T-cell (primary cell): ENCODE measurements at places on chromosomes 3 and 15.

DNA sequence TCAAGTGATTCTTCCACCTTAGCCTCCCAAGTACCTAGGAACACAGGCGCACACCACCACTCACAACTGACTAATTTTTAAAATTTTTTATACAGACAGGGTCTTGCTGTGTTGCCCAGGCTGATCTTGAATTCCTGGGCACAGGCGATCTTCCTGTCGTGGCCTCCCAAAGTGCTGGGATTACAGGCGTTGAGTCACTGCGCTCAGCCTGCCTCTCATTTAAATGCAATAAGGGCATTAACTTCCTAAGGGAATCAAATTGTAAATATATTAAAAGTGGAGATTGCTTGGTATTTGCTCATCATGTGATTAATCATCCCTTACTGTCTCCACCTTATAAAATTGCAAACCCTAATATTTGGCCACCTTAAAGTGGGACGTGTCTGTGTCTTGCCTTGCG, 65.2 kb downstream of the PGPEP1L start:
- no peak for DNase-seq

DNA sequence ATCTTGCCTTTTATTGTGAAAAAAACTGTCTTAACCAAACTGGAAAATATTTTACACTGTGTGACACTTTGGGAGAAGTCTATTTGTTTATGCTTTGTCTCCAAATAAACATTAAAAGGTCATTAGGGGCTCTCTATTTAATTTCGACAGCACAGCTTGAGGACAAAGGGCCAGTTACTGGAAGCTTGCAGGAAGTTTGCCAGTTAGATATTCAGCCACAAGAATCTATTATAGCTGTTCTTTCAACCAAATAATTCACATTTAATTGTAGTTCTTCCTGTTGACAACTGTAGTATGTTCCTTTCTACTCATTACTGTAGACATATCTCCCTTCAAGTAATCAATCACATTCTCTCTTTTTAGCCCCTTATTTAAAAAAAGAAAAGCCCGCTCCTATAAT, 6.1 kb downstream of the CP start:
- no peak for DNase-seq

DNA sequence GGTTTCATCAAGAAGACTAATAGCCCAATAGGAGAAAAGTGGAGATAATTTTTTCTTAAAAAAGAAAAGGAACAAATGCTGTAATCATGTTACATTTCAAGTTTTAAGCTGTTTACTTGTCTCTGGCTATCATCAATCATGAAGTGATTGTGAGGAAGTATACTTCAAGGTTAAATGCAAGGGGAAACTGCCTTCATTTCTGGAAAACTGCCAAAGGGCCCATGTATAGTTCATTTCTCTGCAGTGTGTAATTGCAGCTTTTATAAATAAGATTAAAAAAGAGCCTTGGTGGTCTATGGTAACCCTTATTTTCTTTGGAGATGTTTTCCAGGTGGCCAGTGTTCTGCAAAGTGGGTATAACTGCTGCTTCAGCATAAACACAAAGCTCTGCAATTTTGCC, 101.9 kb downstream of the GRM7 start:
- DNase-seq, result no peak

- no peak for DNase-seq
Measured at GRCh38 chr15:77002436-77002835, 7.5 kb downstream of the PSTPIP1 start.

GRCh38 chr3:38984731-38985130, 67.0 kb downstream of the SCN11A start:
- no peak for DNase-seq

DNA sequence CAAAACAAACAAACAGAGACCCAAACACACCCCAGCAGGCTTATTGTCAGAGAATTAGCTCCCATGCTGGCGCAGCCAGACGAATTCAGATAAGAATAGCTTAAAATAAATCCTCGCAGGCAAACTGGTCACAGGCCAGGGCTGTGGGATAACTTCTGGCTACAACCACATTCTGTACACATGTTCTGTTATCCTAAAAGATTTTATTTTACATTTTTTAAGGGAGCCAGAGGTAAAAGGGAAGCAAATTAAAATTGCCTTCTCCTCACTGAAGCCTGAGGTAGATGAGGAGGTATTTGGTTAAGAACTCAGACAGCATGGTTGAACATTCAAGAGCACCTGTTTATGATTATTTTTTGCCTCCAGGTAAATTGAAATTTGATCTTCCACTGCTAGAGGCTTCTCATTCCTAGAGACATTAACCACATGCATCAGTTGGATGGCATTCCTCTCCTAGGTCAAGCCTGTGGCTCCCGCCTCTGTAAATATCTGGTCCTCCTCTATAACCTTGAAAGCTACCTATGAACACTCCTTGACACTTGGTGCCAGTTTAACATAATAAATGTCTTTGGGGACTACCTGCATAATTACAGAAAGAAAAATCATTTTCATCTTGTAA, 190.3 kb downstream of the SATB1 start:
- DNase-seq, result no peak

DNA sequence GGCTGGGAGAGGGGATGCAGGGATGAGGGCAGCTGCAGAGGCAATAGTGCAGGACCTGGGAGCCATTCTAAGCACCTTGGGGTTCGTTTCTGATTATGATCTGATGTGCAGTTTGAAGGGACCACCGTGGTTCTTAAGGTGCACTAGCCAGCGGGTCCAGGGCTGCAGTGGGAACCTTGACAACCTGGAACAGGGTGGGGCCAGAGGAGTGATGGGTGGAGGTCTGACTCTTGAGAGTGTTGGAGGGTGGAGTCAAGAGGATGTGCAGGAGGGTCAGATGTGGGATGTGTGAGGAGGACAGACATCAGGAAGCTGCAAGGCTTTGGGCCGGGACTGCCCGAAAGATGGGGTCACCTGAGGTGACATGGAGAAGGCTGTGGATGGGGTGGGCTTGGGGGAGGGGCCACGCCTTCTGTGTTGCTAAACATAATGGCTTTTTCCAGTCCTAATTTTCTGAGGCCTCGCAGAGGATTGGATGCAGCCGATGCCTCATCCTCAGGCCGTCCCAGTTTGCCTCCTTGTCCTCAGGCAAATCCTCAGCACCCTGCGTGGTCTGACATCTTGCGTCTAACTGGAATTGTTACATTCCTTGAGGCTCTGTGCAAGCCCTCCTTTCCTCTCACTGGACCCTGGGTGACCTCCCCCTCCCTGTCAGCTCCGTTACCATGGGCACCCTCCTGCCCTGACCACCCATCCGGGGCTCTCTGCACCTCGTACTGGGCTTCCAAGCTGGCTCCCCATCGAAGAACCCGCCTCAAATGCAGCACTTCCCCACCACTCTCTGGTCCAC, 61.4 kb upstream of the TRPM1 start:
- DNase-seq, result no peak

GRCh38 chr3:69541711-69542088, 155.8 kb upstream of the FRMD4B start:
- DNase-seq, result no peak

DNA sequence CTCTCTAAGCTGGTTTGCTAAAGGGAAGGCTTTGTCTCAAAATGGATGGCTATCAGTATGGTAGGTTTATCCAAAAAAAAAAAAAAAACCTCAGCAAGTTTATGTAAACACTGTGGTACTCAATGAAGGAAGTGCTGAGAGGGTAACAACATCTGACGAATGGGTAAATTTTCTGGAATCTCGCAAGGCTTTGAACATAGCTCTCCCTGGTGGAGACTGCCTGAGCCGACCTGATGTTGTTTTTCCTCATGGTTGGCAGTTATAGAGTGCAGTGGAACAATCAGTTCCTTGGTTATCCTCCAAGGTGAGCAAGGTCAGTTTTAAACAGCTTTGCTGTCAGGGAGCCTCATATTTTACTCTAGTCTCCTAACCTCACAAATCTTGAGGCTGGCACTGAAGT, 94.6 kb downstream of the ZPLD1 start:
- DNase-seq, result no peak
